ENCODE measurements at places on chromosomes 1 and 21.

GRCh38 chr1:51877434-51878307, 856 bp downstream of the NRDC start:
- no peak for DNase-seq

- DNase-seq: no peak
Observed at GRCh38 chr1:230717251-230717650, 3.3 kb upstream of the AGT start.

- no peak for DNase-seq
Observed at GRCh38 chr1:20604678-20605077, 15.8 kb downstream of the CDA start.

DNA sequence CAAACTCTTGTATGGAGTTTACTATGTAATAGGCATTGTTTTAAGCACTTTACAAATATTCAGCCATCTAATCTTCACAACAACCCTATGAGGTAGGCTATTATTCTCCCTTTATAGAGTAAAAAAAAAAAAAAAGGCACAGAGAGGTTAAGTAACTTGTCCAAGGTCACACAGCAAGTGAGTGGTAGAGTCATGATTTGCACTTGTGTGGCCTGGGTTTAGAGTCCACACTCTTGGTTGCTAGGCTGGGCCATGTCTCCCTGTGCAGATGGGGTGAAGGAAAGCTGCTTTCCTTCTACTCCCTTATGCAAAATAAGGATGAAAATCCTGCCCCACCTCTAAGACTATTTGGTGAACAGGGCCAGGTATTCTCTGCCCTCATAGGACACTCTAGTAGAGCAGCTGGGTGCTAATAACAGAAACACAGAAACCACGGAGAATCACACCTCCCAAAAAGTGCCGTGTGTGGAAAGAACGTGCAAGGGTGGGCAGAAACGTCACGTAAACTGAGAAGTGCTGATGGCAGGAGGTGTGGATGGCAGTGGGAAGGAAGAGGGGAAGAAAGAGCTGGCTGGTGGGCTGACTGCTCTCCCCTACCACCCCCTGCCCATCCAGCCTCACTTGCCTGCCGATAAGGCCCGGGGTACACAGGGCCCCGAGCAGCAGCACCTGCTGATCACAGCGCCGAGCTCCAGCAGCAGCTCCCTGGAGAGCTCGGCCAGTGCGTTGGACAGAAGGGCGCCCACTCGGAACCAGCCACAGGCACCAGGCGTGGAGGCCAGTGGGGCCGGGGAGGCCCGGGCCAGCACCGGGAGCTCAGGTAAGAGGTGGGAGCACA, 28.3 kb upstream of the VPS13D start:
- no peak for DNase-seq

- DNase-seq: no peak
Observed at GRCh38 chr1:99816656-99817055, 33.5 kb upstream of the AGL start.

DNA sequence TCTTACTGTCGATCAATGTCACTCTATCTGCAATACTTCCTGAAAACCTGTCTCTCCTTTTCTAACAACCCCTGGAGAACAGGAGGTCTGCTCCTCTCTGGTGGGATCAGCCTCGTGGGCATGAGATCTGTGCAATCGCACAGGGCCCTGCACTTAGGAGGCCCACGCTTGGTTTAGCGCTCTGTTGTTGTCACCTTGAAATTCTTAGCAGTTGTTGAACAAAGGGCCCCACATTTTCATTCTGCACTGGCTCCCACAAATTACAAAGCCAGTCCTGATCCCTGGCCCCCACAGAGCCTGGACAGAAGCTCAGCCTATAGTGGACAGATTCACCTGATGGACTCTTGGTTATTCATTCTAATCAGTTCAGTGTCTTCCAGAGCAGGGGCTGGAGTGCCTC, 18.6 kb downstream of the SPOCD1 start:
- DNase-seq: no peak

DNA sequence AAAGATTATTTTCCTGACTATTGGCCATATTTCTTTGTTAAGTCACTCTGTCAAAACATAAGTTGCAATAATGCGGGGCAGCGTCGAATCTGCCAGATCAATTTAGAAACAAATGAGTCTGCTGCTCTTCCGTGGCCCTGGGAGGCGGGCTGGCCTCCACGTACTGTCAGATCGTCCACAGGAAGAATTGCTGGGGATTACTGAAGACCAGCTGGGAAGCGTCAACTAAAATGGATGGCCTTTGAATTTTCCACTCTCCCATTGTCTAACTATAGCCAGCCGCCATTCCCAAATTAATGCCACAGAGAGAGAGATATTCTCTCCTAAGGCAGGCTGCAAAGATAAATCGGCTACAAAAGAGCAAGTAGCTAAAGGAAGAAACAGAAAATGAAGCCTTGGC, 560.2 kb downstream of the SMYD3 start:
- no peak for DNase-seq

DNA sequence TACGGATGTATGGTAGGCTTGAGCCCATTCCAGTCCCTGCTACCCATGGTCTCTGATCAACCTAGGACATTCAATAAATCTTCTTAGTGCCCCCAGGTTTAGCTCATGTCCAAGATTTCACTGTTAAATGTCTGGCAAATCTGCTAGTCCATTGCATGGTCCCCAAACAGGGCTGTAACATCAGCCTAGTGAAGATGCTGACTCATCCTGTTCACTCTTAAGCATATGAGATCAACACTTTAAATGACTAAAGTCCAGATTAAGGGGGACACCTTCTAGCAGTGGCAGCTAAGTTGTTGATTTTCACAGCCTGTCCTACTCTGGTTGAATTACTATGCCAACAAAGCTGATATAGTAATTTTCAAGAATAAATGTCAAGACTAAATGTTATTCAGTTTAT, 46.5 kb upstream of the NUF2 start:
- no peak for DNase-seq

- DNase-seq: no peak
Observed at GRCh38 chr1:172547071-172547470, 14.1 kb downstream of the SUCO start.

DNA sequence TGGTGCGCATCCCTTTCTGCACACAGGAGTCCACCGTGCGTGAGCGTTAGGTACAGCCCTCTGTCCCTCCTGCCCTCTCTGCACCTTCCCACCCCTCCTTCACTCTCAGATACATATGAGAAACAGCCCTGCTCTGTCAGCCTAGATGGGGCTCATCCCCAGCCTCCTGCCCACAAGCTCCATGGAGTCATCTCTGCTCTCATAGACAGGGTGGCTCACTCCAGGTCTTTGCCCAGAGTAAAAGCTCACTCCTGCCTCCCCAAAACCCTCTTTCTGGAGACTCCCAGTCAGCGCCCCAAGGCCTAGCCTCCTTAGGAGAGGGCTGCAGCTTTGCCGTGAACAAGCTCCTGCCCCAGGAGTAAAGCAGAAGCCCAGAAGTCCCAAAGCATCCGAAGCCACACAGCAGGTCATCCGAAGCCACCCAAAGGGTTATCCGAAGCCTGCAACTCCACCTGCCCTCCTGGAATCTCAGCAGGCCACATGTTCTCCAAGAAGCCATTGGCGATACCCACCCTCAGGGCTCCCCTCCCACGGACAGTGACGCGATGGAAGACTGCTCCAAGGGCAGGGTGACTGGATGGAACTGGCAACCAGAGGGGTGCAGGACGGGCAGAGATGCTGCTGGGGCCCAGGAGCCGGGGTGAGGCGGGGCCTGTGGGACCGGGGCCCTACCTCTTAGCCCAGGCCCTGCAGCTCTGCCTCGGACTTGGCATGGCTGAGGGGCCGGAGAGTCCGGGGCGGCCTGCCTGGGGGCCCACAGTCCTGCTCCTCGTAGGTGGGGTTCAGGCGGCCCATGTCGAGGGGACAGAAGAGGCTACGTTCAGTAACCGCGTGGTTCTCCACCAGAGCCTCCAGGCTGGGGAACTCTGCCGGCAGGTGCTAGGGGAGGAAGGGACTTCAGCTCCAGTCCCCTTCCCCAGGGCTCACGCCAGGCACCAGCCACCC, 3.6 kb upstream of the KIF17 start:
- no peak for DNase-seq

DNA sequence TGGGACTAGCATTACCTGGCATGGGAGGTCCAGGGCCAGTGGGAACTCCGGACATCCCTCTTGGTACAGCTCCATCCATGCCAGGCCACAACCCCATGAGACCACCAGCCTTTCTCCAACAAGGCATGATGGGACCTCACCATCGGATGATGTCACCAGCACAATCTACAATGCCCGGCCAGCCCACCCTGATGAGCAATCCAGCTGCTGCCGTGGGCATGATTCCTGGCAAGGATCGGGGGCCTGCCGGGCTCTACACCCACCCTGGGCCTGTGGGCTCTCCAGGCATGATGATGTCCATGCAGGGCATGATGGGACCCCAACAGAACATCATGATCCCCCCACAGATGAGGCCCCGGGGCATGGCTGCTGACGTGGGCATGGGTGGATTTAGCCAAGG, 45.8 kb downstream of the ACP6 start:
- no peak for DNase-seq

- DNase-seq: no peak
Observed at GRCh38 chr21:42142141-42142540, 71.0 kb downstream of the UMODL1 start.

DNA sequence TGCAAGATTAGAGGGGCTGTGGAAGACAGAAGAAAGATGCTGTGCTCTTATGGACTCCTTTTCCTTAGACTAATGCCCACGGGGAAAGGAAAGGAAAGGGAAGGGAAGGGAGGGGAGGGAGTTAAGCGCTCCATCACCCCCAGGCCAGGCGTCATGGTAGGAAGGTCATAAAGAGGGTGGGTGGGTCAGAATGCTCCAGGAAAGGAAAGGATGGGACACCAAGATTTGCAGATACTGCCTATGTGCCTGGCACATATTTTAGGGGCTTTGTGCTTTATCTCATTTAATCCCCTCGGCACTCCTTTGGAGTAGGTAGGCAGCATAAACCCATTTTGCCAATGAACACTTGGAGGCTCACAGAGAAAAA, 41.4 kb downstream of the MAB21L3 start:
- no peak for DNase-seq

DNA sequence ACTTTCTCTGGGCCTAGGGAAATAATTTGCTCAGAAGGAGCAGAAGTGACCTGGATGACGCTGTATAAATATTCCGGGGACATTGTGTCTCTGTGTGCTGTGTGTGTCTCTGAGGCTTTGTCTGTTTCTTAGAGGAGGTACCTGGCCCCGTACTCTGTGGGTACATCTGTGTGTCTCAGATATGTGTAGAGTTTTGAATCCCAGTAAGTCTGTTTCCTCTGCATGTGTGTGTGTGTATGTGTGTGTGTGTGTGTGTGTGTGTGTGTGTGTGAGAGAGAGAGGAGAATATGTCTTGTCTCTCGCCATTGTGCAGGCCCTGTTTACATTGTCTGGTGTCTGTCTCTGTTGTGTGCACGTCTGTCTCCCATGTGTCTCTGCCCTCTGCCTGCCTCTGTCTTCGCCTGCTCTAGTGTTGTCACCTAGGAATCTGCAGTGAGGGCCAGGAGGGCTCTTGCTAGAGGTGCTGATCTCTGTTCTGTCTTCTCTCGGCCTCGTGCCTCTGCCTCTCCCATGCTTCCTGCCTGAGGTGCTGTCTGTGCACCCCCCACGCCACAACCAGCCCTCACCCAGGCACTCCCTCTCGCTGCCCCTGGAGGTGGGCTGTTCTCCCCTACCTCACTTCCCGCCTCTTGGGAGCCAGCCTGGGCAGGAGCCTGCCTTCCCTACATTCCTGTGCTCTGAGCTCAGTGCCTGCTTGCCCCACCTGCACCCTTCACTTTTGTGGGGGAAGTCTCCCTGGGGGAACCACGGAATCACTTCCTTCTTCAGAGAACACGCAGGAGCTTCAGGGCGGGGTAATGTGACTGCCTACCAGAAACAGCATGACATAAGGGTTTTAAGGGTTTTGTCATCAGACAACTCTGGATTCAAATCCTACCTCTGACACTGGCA, 5.9 kb downstream of the MAP7D1 start:
- no peak for DNase-seq

DNA sequence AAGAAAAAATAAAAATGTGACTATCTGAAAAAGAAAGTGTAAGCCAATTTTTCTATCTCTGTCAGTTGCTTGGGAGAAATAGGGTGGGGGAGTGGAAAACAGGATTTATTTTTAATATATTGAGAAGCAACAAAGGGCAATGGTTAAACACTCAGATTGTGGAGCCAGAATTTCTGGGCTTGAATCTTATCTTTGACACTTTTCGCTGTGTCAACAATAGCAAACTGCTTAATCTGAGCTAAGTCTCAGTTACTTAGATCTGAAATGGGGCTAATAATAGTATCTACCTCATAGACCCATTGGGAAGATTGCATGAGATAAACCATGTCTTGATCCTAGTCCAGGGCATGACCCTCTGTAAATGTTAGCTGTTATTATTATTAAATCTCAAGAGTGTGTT, 468.1 kb downstream of the ADGRL2 start:
- no peak for DNase-seq

- DNase-seq: peak; percentile 95
Observed at GRCh38 chr1:31065310-31066217, at the start of gene PUM1. Gene PUM1, minus strand, starts transcription at chr1:31065717. Its CDS starts 6,151 bp downstream, at chr1:31059566.

- DNase-seq: peak; percentile 44
Observed at GRCh38 chr1:25820247-25821111, 725 bp downstream of the MTFR1L start.

GRCh38 chr1:176540428-176540827, 77.5 kb downstream of the PAPPA2 start:
- no peak for DNase-seq

GRCh38 chr21:40299451-40299850, 432.2 kb downstream of the PCP4 start:
- no peak for DNase-seq

All from activated gamma-delta T cell (primary cell).